ENCODE measurements at places on chromosomes 16 and 17.
A peak's percentile ranks its signal among the peaks of the same experiment; 100 is the strongest.

DNA sequence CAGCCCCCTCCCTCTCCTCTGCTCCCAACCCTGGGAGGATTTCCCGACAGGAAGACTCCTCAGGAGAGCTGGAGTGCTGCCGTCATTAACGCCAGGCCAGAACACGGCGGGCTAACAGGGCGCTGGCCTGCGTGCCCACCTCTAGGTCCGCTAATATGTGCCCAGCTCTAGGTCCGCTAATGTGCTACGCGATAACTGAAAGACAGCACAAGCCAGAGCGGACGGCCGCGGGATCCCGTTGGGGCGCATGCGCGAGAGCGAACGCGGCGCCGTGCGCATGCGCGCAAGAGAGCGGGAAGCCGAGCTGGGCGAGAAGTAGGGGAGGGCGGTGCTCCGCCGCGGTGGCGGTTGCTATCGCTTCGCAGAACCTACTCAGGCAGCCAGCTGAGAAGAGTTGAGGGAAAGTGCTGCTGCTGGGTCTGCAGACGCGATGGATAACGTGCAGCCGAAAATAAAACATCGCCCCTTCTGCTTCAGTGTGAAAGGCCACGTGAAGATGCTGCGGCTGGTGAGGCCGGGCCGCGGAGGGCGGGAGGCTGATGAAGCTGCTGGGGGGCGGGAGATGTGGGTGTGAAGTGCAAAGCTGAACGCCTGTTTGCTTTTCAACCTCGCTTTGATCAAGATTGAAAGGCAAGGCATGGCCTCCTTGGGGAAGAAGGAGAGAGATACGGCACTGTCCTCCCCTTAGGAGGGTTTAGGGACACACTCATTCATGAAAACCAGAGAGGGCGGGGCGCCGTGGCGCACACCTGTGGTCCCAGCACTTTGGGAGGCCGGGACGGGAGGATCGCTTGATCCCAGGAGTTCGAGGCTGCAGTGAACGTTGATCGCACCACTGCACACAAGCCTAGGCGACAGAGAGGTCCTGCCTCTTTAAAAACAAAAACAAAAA, at the start of gene CKLF:
CKLF (plus strand) TSS at position 291 of the 892 bp plus-strand sequence; CDS start at position 431, 140 bp downstream.
- DNase-seq = peak; percentile 99

- no peak for DNase-seq
Observed at GRCh38 chr16:11118479-11118878, 137.5 kb downstream of the SOCS1 start.

DNA sequence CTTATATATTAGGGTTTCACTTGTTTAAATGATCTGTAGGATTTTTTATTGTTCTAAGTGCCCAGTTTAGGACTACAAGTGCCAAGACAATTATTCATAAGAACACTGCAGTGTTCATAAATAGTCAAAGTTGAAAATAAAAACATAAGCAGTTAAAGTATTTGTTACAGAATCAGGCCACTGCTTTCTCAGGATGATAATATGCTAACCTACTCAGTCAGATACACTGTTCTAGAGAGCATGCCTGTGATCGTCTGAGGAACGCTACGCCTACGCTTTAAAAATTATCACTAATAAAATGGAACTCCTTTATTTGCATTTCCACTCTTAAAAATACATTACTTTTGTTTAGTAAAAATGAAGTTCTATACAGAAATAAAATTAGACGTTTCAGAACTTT, 37.4 kb upstream of the TRAP1 start:
- no peak for DNase-seq

DNA sequence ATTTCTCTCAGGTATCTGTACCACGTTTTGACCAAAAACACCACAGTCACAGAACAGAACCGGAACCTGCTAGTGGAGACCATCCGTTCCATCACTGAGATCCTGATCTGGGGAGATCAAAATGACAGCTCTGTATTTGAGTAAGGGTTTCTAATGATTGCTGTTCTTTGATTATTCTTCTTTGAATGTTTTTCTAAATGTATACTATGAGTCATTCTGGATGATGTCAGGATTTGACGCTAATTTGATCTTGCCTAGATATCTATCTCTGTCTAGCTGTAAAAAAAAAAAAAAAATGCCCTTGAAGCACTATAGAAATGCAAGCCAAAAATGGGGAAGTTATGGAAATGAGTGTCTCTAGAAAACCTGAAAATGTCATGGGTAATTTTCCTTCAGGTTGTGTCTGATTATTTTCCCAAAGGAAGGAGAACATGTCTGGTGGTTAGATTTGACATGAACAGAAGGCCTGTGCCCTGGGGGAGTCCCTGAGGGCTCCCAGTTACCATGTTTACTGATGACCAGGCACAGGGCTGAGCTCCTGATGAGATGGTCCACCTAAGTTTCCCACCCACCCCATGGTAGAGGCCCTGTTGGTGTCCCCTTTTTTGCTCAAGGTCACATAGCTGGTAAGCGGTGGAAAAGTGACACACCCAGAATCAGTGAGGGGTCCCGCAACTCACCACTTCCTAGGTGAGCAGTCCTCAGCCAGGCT, 13.6 kb downstream of the CLEC16A start:
- DNase-seq = no peak

DNA sequence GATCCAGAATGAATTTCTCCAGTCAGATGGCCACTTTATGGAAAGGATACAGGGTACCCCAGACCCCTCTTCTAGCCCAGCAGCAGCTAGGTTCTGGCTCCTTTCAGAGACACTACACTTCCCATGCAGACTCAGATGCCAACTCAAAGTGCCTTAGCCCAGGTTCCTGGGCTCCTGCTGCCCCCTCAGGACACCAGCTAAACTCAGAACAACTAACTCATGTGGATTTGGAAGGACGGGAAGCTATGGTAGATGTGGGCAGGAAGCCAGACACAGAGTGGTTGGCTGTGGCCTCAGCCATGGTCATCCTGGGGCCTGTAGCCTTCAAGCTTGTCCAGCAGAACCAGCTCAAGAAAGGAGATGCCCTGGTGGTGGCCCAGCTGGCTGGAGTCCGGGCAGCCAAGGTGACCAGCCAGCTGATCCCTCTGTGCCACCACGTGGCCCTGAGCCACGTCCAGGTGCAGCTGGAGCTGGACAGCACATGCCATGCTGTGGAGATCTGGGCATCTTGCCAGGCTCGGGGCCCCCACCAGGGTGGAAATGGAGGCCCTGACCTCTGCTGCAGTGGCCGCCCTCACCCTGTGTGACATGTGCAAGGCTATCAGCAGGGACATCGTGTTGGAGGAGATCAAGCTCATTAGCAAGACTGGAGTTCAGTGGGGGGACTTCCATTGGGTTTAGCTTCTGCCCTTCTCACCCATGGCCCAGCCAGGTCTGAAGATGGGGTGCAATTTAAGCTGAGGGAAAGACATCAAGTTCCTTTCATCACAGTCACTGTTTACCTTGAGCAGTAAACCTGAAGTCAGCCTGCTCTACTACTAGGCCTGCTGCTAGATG, 111.8 kb downstream of the N4BP1 start:
- no peak for DNase-seq

DNA sequence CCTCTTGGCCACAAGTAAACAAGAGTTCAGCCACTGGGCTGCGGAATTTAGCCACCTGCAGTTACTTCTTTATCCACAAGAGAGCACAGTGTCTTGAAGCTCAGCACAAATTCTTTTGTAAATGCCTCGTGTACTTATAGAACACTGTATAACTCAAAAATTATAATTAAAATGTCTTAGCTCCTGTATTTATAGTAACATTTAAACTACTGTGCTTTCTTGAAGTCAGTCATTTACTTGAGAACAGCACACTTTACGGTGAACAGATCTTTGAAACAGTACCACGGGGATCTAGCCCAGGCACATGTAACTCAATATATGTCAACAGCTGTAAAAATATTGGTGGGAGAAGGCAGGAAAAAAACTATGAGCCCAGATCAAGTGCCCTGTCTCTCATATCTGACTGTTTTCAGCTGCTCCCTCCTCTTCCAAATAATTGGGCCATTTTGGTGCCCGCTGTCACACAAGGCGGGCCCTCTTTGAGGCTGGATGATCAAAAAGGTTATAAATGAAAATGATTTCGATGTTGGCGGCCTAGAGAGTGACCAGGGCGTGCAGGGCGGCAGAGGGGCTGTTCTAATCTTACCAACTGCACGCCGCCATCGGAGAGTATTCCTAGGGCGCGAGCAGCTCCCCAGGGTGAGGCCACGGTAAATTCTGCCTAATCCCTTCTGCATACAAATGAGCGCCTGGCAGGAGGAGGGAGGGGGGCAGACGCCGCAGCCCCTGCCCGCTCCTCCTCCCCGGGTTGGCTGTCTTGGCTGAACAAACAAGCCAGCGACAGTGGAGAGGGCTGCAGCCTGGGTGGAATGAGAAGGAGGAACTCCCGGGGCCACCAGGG, 183.2 kb downstream of the C16orf78 start:
- DNase-seq = no peak

- DNase-seq = no peak
Observed at GRCh38 chr17:79799174-79799537, 2.3 kb upstream of the CBX8 start.

DNA sequence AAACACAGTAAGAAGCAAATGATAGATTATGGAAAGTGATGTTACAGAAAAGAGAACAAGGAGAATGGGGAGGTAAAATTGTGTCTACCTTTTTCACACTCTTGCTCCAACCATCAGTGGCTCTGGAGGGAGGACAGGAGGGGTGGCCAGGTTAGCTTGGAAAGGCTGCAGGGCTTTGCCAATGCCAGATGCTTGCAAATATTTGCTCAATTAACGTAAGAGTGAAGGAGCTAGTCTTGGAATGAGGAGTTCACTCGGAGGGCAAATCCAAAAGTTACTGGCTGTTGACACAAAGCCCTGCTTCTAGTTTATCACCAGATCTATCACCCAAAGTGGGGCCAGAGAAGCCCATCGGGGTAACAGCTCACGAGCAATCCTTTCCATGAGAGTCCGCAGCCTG, 7.4 kb upstream of the TNRC6C start:
- no peak for DNase-seq

GRCh38 chr17:77231076-77231871, 90.5 kb downstream of the SEC14L1 start:
- no peak for DNase-seq

DNA sequence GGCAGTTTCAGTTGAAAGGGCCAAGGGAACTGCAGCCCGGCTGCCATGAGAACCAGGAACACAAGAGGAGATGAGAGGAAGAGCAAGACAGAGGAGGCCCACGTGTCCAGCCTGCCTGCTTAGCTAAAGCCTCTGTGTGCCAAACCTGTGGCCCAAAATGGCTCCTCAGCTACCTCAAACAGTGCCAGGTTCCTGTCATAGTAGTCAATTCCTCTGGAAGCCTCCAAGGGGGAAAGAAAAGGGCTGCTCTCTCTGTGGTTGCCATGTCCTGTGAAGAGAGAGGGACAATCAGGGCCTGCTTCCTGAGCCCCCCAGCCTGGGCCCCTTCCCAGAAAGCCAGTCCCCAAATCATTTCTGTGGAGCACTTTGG, 5.2 kb downstream of the SLC12A4 start:
- no peak for DNase-seq

DNA sequence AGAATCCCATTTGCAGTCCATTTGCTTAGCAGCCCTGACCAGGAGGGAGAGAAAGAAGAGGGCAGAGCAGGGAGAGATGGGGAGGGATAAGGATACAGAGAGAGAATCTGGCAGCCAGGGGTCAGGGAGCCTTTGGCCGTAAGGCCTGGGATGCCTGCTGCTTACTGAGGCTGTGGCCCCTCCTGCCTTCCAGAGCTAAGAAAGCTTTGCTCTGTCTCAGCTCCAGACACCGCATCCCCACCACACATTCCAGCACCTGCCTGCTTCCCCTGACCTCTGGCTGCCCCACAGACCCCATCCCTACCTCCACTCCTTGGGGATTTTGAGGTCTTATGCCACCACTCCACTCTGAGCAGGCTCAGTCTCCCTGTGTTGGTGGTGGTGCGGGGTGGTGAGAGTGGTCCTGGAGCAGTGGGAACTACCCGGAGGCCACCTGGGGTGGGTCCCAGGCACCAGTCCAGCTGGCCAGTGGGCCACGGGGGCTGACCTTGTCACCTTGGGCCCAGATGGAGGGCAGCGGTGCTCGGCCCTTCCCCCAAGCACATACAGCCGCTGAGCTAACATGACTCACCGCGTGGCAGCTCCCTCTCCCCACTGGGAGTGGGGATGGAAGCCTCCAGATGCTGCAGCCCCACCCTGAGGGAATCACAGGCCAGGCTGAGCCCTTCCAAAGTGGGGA, 58.3 kb downstream of the RAI1 start:
- DNase-seq = peak; percentile 85

DNA sequence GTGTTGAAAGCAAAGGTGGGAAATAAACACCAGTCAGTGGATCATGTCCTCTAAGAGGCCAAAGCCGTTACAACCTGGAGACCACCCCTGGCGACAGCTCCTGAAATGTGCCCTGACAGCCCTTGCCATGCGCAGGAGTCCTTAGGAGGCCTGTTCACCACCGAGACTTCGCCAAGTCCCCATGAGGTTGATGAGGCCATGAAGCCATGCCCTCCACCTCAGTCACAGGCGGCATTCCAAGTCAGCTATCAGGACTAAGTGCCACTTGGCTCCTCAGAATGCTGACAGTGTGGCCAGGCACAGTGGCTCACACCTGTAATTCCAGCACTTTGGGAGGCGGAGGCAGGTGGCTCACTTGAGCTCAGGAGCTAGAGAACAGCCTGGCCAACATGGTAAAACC, 27.1 kb downstream of the ADAM11 start:
- DNase-seq = no peak

DNA sequence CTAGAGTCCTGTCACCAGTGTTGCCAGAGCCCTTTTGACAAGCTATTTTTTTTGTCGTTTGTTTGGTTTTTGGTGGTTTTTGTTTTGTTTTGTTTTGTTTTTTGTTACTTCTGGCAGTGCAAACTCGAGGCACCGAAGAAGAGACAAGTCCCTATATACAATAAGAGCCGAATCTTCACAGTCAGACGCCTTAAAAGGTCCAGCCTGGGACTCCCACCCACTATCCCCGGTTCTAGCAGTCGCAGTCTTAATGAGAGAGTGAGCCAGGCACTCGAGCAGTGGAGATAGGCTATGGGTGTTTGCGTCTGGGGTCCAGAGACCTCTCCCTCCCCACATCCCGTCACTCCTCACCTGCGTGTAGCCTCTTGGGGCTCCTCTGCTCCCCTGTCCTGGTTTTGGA, 1.9 kb downstream of the OR1F1 start:
- no peak for DNase-seq

- no peak for DNase-seq
Observed at GRCh38 chr16:81283044-81283443, 31.7 kb upstream of the GAN start.

GRCh38 chr17:28199115-28199514, 119.9 kb upstream of the TMEM97 start:
- DNase-seq = no peak

GRCh38 chr16:84660973-84661372, 12.7 kb downstream of the KLHL36 start:
- peak; percentile 10 for DNase-seq

GRCh38 chr17:18318771-18319450, 3.8 kb downstream of the SMCR8 start:
- DNase-seq = no peak

DNA sequence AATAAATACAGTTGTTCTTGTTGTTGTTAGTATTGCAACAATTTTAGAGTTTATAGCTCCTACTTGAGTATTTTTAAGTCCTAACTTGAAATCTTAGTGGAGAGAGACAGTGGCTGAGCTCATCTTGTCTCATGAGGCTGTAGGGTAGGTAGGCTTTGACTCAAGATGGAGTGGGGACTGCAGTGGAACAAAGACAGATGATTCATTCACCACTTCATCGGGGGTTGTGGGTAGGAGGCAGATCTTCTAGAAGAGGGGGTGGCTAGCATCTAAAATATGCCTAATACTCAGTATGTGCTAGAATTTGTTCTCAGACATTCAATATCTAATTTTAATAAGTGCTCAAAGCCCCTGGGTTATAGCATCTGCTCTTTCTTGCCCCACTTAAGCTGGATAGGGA, 13.1 kb upstream of the MMD start:
- DNase-seq = no peak
